Stimulated activated CD4-positive, alpha-beta T cell treated with anti-CD3 and anti-CD28 coated beads, Interleukin-2, amount 100 ng/mL, for 24 hours (primary cell): ENCODE measurements at places on chromosomes 3 and 15.

DNA sequence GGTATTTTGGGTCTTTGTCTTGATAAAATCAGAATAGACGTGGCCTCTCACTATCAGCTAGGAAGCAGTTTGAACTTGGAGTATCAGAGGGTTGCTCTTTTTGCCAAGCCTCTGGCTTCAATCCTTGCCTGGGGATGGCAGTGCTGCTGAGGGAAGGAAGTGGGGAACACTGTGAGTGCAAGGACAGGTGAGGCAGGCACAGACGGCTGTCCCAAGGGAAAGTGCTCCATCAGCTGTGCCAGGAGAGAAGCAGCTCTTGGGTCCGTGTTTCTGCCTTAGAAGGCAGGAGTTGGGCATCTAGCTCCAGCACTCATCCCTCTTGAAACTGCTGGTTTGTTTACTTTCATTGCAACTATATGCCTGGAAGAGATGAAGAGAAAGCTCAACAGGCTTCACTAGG lies 33.2 kb downstream of the PML start:
- DNase-seq = no peak

DNA sequence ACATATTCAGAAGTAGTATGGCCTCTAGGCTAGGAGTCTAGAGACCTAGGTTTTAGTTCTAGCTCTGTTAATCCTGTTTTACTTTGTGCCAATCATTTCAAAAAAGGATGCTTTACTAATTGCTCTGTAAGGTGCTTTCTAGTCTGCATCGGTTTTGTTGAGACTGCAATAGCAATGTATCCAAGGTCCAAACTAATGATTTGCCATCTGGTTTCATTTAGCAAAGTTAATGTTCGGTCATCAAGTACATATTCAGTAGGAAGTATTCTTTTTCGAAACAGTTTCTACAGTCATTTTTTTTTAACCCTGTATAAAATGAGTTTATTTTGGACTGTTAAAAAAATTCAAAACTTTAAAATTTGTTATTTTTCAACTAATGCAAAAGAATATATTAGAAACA lies 2.0 kb upstream of the GALK2 start:
- no peak for DNase-seq

GRCh38 chr15:67108122-67108961 lies 42.9 kb downstream of the SMAD3 start:
- DNase-seq = no peak

DNA sequence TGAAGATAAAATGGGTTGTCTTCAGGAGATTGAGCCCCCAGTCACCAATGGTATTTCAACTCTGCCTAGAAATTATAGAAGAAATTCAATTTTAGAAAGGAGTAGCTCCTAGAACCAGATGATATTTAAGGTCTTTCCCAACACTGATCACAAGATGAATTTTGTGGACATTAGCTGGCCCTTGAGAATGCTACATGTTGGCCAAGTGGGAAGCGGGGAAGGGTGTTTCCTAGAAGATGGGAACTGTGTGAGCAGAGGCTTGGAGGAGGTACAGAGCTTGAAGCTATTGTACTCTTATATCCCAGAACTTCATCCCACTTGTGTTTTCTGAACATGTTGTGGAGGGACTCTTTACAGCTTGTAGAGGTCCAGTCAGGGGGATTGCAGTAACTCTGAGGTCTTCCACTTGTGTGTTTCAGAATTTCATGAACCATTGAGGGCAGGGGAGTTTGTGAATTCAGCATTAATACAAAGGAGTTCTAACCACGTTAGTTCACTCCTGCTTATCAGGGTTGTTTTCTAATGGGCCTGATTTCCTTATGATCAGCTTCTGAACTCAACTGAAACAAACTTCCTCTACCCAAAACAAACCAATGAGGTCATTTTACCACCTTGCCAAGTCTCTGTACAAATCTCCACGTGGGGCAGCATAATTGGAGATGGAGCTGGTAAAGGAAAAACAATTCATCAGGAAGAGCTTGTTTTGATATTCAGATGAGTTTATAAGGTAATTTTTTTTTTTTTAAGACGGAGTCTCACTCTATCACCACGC lies 152.6 kb upstream of the TPM1 start:
- DNase-seq = no peak

DNA sequence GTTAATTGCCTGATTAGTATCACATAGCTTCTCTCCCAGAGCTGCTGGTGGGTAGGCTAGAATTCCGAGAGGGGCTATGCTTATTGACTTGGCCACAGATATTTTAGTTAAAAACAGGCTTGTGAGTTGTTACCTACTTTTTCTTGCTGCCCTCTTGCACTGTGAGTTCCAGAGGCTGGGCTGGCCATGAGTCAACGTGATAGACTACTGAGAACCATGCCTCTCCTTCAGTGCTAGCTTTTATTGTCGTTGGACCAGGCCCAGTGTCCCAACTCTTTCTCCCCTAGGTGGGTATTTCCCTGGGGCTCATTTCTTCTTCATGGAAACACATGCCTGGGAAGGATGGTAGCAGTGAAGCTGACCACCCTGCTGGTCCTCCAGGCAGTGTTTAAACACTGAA lies 20.4 kb upstream of the PCOLCE2 start:
- DNase-seq = no peak

DNA sequence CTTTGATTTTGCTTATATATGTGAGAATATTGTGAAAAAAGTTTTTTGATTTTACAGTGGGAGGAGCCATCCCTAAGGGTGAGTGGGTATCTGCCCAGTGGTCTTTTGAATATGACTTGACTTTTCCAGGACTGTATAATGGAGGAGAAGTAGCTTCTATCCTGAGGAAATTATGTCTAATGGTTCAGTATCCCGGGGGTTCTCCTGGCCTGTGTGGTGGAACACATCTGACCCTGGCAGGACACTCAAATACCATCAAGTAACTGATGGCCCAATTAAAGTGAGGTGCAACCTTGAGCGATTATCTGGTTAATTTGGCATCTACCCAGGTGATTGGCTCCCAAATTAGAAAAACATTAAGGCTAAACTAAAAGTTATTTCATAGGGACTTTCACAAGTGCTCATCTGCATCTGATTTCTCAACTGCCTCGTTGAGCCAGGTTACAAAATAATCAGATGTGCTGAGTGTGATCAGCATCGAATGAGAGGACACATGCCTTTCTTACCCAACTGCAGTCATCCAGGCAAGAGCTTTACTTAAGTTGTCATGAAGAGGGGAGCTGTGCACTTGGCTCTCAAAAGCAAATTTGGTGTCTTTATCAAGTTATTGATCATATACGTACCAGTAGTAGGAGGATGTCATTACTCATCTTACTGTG lies 201.4 kb downstream of the IL5RA start:
- DNase-seq = no peak

GRCh38 chr3:195802795-195803194 lies 8.9 kb downstream of the MUC4 start:
- no peak for DNase-seq

- DNase-seq = no peak
Observed at GRCh38 chr3:40690749-40691451, 166.1 kb downstream of the ZNF621 start.

- no peak for DNase-seq
Observed at GRCh38 chr15:63381301-63382204, at the start of gene CA12. Gene CA12 (minus strand): TSS chr15:63381846. CDS start chr15:63381720, 126 bp downstream.

DNA sequence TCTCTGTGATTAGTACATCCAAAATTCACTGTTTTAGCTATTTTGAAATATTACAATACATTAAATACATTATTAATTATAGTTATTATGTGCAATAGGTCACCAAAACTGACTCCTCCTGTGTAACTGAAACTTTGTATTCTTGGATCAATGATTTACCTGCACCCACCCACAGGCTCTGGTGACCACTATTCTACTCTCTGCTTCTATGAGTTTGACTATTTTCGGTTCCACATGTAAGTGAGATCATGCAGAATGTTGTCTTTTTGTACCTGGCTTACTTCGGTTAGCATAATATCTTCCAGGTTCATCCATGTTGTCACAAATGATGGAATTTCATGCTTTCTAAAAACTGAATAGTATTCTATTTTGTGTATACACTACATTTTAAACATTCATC lies 43.8 kb downstream of the SLC2A2 start:
- no peak for DNase-seq

GRCh38 chr15:82062479-82063454 lies 16.9 kb upstream of the MEX3B start:
- DNase-seq = no peak
